ENCODE measurements at places on chromosomes 4 and X.

DNA sequence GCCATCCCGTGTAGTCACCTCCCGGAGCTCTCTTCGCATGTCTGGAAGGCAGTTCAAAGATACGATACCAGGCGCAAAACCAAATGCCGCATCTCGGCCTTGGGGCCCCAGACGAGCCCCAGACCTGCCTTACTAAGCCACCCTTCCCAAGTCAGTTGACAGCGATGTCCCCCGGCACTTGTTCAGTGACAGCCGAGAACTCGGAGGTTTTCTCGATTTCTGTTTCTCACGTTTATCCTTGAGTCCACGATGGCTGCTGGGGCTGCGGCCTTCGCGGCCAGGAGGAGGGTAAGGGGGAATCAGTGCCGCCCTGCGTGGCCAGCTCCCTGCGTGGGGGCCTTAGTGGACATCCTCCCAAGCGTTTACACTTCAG, 7.3 kb downstream of the MAEA start:
- no peak for DNase-seq

GRCh38 chrX:41353985-41354384, 20.0 kb downstream of the DDX3X start:
- DNase-seq, result no peak

- no peak for DNase-seq
Observed at GRCh38 chrX:79933938-79934337, 80.6 kb upstream of the TBX22 start.

DNA sequence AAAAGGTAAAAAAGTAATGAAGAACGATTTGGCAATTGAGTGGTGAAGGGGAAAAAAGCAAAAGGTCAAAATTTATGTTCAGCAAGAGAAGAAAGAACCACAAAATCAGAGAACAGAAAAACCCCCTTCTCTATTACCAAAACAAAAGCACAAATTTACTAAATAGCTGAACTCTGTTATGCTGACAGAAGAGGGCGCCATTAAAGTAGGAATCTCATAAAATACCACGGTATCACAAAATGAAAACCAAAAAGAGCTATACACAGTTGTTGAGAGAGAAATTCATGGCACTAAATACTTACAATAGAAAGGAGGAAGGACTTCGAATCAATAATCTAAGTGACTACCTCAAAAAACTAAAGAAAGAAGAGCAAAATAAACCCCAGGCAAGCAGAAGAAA, 69.6 kb upstream of the CXorf66 start:
- DNase-seq, result no peak

DNA sequence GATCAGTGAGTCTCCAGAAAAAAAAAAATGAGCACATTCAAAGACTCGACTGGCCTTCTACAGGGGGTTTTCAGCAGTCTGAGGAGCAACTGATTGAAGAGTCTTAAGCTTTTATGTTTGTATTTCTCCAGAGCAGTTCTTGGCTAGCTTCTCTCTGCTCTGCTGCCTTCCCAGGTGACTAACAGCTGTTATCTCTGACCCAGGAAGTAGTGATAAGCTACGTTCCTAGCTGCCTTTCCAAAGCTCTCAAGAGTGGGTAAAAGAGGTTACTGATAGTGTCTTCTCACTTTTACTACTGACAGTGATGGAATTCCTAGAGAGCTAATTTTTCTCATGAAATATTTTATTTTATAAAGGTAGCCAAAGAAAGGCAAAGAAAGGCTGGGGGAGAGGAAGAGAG, 66.6 kb downstream of the ENOX2 start:
- DNase-seq, result no peak

- DNase-seq, result no peak
Observed at GRCh38 chr4:134722306-134722705, 520.7 kb upstream of the PABPC4L start.

DNA sequence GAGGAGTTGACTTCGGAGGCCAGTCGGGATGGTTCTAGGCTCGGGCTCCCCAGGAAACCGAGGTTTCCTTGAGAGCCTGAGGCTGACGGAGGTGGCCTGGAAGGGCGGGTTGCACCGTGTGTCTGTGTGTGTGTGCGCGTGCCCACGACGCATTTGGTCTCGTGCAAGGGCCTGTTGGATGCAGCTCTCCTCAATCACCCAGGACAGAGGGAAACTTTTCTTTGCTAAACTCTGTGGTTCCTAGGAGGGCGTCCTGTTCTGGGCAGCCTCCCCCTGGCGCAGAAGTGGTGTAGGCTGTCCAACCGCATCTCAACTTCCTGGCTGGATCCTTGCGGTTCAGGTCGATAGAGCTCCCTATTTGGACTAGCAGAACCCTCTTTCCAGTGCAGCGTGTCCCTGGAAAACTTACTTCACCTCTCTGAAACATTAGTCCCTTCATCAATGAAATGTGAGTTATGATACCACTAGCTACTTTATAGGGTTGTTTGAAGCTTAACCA, 973 bp downstream of the STK32B start:
- DNase-seq, result no peak

- DNase-seq, result no peak
Observed at GRCh38 chr4:110933341-110933740, 310.5 kb upstream of the PITX2 start.

GRCh38 chr4:2347190-2347589, 71.3 kb downstream of the ZFYVE28 start:
- no peak for DNase-seq

DNA sequence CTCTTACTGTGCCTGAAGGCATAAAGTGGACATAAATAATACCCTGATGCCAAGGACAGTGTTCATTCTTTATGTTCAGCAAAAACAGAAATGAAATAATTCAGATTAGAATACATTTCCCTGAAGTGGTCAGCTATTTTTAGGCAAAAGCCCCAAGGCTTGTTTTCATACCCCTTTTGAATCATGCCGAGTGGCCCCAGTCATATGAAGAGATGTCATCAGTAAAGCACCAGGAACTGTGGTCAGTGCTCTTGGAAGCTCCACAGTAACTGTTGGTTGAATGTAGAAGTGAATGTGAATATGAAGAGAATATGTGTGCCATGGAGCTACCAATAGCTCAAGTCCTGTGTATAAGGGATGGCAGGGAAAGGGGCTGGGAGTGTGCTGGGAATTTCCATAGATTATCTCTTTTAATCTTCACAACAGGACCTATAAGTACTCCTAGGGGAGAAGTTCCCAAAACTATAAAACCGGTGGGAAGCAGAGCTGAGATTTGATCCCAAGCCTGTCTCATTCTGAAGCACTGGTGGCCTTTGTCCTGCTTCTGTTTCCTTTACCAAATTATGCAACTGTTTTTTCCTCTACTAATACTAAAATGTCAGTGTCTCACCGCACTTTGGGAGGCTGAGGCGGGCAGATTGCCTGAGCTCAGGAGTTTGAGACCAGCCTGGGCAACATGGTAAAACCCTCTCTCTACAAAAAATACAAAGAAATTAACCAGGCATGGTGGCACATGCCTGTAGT, 52.6 kb downstream of the FNIP2 start:
- DNase-seq, result no peak

DNA sequence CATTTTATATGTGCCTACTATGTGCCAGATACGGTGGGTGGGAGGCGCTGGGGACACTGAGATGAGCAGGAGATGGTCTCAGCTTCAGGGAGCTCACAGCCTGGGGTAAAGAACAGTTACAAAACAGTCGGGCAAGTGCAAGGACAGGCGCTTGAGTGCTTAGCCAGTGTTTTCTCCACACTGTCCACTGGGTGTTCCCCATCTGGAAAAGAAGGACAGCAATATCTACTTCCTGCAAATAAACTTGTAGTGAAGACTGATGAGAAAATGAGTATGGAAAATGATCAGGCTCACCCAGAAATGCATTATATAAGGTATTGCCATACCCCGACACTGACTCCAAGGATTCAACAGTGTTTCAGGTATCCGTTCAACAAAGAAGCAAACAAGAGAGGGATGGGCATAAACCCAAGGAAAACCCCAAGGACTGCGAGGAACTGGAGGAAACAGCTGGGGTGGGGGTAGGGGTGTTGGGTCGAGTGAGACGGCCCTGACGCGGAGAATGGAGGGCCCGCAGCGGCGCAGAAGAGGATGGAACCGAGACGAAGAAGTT, 835 bp downstream of the TMEM185A start:
- no peak for DNase-seq

GRCh38 chr4:56817840-56818491, 3.5 kb downstream of the SPINK2 start:
- DNase-seq, result no peak

DNA sequence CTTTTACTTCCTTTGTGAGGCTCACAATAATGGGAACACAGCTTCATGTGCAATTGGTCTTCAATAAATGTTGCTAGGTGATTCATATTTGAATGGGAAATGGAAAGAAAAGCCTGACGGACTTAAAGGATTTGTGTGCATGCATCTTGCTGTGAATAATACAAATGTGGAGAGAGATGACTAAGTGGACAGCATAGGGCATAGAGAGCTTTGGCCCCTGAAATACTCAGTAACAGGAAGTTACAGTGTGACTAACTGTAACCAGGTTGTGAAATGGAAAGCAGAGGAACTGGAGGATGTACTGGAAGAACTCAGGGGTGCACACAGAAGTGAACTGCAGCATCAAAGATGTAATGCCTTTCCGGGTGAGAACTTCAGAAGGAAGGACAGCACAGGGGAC, 206.7 kb downstream of the MGST2 start:
- no peak for DNase-seq

All from substantia nigra (tissue), 51 donors.